Activated T-helper 2 cell treated with anti-CD3 and anti-CD28 coated beads, Interferon-gamma antibody, Interleukin-2, Interleukin-4, amounts not matched to agents 10 μg/mL and 5 μg/mL and 100 μg/mL, durations not matched to agents 14 hours and 24 hours and 36 hours (primary cell): ENCODE measurements at places on chromosomes 2 and 18. TPM values are rescaled to one million over a fixed set of nuclear protein-coding genes. Genes with fewer than 3 reads are reported as not detected.

DNA sequence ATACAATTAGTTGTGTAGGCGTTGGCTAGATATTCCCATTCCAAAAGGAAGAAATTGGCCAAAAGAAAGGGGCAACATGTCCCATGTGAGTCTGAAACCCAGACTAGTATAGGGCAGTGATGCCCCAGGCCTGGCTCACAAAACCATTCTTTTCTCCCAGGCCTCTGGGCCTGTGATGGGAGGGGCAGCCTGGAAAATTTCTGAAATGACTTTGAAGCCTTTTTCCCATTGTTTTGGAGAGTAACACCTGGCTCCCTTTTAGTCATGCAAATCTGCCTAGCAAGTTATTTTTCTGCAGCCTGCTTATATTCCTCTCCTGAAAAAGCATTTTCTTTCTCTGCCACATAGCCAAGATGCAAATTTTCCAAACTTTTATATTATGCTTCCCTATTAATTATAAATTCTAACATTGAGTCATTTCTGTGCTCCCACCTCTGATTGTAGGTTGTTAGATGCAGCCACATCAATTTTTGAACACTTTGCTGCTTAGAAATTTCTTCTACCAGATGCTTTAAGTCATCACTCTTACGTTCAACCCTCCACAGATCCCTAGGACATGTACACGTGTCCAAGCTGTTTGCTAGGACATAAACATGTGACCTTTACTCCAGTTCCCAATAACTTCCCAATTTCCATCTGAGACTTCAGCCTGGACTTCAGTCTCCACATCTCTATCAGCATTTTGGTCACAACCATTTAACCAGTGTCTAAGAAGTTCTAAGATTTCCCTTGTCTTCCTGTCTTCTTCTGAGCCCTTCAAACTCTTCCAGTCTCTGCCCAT lies 76.1 kb upstream of the MC4R start:
- H3K4me1 ChIP-seq, result no peaks in the 10 kb centered on the region
- H3K36me3 ChIP-seq, result no peaks in the 10 kb centered on the region
- no peak overlapping the region for H3K4me3 ChIP-seq
- H3K27me3 ChIP-seq, result no peaks in the 10 kb centered on the region

- H3K4me1 ChIP-seq, result no peaks in the 10 kb centered on the region
- no peaks in the 10 kb centered on the region for H3K36me3 ChIP-seq
Observed at GRCh38 chr18:63762518-63762917, 12.7 kb upstream of the SERPINB7 start.

- H3K27ac ChIP-seq, result no peak overlapping the region
- H3K27me3 ChIP-seq, result no peaks in the 10 kb centered on the region
- H3K4me1 ChIP-seq, result peaks cover 6% of the 10 kb centered on the region
- peaks cover 11% of the 10 kb centered on the region for H3K36me3 ChIP-seq
- no peak for DNase-seq
Observed at GRCh38 chr2:62713837-62714236, 8.3 kb downstream of the EHBP1 start.

AGAP1 gene
- total RNA-seq, result 1.8 and 2.2 TPM in 2 replicates

DNA sequence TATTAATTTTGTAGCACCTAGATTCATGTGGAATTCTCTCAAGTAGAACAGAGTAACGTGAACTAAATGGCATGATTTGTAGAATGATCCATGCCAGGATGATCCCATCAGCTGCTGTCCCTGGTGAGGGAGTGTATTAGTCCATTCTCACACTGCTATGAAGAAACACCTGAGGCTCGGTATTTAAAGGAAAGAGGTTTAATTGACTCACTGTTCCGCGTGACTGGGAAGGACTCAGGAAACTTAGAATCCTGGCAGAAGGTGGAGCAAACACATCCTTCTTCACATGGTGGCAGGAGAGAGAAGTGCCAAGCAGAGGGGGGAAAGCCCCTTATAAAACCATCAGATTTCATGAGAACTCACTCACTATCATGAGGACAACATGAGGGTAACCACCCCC lies 312.6 kb downstream of the PTPRM start:
- no peaks in the 10 kb centered on the region for H3K36me3 ChIP-seq
- H3K27me3 ChIP-seq, result peaks cover 2% of the 10 kb centered on the region
- H3K27ac ChIP-seq, result no peak overlapping the region
- no peak for DNase-seq
- H3K4me3 ChIP-seq, result no peak overlapping the region

TUBA3E gene
- total RNA-seq, result not detected in 2 replicates

DNA sequence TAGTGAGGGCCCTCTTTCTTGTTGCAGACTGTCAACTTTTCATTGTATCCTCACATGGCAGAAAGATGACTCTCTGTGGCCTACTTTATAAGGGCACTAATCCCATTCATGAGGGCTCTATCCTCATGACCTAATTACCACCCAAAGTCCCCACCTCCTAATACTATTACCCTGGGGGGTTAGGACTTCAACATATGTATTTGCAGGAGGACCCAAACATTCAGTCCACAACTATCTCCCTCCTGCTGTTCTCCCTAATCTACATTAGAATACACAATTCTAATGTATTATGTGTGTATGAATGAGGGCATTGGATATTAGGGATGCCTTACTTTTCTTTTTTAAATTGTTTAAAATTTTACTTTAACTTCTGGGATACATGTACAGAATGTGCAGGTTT lies 246.0 kb upstream of the TANK start:
- peaks cover 7% of the 10 kb centered on the region for H3K27me3 ChIP-seq
- no peak overlapping the region for H3K4me3 ChIP-seq
- DNase-seq, result no peak
- H3K4me1 ChIP-seq, result no peaks in the 10 kb centered on the region
- H3K36me3 ChIP-seq, result no peaks in the 10 kb centered on the region
- H3K27ac ChIP-seq, result no peak overlapping the region

DNA sequence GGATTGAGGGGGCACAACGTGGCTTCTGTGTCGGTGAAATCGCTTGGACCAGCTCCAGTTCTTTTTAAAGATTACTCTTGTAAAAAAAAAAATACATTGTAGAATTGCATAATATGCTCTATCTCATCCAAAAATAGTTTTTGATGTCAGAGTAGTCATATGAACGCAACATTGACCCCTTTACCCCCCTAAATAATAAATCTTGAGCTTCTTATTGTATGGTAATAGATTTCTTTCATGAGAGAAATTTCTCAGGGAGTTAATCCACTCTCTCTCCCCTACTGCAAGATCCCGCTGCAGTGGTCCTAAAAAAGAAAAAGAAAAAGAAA lies 50.2 kb upstream of the PAIP2B start:
- peak overlapping the region; percentile 72 for H3K4me3 ChIP-seq
- no peak overlapping the region for H3K27ac ChIP-seq
- no peak for DNase-seq
- H3K27me3 ChIP-seq, result peaks cover 74% of the 10 kb centered on the region

KIAA2012 gene
- not detected in 2 replicates for total RNA-seq

- peak overlapping the region; percentile 20 for H3K27ac ChIP-seq
- H3K27me3 ChIP-seq, result peaks cover 33% of the 10 kb centered on the region
- DNase-seq, result no peak
- no peak overlapping the region for H3K4me3 ChIP-seq
Observed at GRCh38 chr2:111037128-111037527, 83.6 kb upstream of the BCL2L11 start.

LANCL1 gene
- total RNA-seq, result 35.0 and 35.1 TPM in 2 replicates

GRCh38 chr2:37916512-37917082 lies 8.5 kb upstream of the RMDN2 start:
- no peak overlapping the region for H3K27ac ChIP-seq
- H3K27me3 ChIP-seq, result peaks cover 28% of the 10 kb centered on the region
- H3K4me1 ChIP-seq, result no peaks in the 10 kb centered on the region
- no peak for DNase-seq
- no peak overlapping the region for H3K4me3 ChIP-seq

- no peak for DNase-seq
- no peaks in the 10 kb centered on the region for H3K27me3 ChIP-seq
- H3K36me3 ChIP-seq, result no peaks in the 10 kb centered on the region
- H3K4me1 ChIP-seq, result no peaks in the 10 kb centered on the region
Observed at GRCh38 chr2:17076533-17076932, 410.9 kb upstream of the CYRIA start.

DNA sequence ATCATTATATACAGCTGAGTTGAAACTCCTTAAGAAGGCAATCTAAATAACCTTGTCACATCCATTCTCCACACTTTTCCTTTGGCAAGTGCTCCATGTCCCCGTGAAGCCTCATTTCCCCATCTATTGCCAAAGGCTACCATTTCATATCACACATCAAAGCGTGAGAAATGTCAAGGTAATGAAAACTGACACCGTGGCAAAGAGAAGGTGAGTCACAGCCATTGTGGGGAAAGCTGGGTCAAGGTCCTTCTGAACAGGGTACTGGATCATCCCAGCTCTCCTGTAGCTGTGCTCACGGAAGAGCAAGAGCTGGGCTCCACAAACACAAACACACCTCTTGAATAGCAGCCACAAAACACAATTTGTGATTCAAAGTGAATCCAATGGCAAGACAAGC lies 58.2 kb upstream of the REG3G start:
- DNase-seq, result no peak
- no peak overlapping the region for H3K27ac ChIP-seq
- no peaks in the 10 kb centered on the region for H3K27me3 ChIP-seq
- no peaks in the 10 kb centered on the region for H3K36me3 ChIP-seq
- no peak overlapping the region for H3K4me3 ChIP-seq

DNA sequence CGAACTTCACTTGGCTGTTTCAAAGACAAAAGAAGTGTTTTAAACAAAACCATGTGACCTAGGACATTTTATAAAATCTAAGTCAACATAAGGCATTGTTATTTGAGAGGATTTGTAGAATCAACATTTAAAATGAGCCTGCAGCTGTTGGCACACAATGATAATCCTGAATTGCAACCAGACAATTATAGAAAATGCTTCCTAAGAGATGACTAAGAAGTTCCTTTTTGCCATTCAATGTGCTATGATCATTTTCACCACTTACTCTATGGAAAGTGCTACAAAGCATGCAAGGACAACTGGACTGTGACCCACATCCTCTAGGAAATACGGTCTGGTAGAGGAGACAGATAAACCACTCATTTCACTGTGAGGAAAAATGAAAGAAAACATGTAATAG lies 246.4 kb downstream of the CDH20 start:
- peaks cover 29% of the 10 kb centered on the region for H3K27me3 ChIP-seq
- no peak overlapping the region for H3K27ac ChIP-seq
- DNase-seq, result no peak

GRCh38 chr2:126994340-126994777 lies 95.7 kb downstream of the TEX51 start:
- DNase-seq, result no peak
- no peaks in the 10 kb centered on the region for H3K36me3 ChIP-seq
- peaks cover 4% of the 10 kb centered on the region for H3K27me3 ChIP-seq
- no peak overlapping the region for H3K27ac ChIP-seq

LRATD1 gene
- not detected in 2 replicates for total RNA-seq

DNA sequence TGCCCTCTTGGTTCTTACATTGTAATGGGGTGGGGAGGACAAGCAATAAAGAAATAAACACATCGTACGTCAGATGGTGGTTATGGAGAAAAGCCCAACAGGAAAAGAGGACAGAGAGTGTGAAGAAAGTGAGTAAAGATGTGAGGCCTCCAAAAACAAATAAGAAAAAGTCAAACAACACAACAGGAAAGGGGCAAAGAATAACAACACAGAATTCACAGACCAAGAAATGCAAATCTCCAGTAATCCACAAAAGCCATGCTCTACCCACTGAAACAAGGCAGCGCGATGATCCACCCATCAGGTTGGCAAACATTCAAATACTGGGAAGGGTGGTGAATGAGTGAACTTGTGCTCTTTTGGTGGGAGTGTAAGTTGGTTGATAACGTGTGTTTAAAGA lies 16.7 kb upstream of the DUSP2 start:
- peaks cover 8% of the 10 kb centered on the region for H3K36me3 ChIP-seq
- no peak overlapping the region for H3K4me3 ChIP-seq
- H3K4me1 ChIP-seq, result peaks cover 68% of the 10 kb centered on the region
- no peak for DNase-seq

DNA sequence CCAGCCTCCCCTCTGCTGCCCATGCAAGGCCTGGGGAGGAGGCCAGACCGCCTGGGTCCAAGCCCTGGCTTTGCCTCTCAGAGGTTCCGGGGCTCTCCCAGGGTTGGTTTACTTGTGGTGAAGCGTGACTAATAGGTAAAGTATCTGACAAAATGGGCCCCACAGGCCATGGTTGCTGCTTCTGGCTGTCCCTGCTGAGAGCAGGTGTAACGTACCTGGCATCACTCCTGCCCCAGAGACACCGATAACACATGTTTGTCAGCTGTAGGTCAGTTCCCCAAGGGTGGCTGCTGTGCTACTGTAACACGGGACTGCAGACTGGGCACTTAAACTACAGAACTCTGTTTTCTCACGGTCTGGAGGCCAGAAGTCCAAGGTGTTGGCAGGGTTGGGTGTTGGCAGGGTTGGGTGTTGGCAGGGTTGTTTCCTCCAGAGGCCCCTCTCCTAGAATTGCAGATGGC lies 34.1 kb downstream of the ODC1 start:
- DNase-seq, result no peak
- H3K36me3 ChIP-seq, result peaks cover 15% of the 10 kb centered on the region
- H3K27me3 ChIP-seq, result no peaks in the 10 kb centered on the region
- no peak overlapping the region for H3K4me3 ChIP-seq
- peaks cover 27% of the 10 kb centered on the region for H3K4me1 ChIP-seq

DNA sequence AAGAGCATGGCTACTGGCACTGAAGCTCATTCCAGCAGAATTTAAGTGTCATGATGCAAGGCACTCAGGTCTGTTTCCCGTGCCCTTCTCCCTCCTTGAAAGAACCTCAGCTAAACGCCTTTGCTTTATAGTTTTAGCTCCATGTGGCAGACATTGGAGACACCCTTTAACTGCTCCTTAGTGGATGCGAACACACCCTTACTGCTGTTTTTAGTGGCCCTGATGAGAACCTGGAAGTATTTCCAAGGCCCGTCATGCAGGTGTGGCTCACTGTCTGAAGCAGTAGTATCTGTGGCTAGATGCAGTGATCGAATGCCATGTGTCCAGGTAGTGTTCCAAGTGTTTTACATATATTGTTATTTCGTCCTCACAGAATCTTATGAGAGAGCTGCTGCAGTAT lies 28.3 kb downstream of the KIF5C start:
- no peak for DNase-seq
- no peaks in the 10 kb centered on the region for H3K27me3 ChIP-seq
- H3K4me3 ChIP-seq, result no peak overlapping the region
- H3K27ac ChIP-seq, result no peak overlapping the region
- no peaks in the 10 kb centered on the region for H3K4me1 ChIP-seq

DNA sequence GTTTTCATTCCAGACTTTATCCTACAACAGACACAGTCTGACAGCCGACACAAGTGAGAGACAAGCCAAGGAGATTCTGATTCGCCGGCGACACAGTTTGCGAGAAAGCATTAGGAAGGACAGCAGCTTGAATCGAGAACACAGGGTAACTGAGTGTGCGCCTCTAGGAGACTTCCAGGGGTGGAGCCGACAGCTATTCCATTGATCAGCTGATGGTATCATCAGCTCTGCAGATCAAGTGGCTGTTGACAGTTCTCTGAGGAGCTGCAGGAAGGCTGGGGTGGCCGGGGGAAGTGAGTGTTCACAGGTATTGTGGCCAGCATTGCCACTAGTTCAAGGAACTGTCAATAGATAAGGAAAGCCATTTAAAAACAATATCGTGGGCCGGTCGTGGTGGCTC lies 57.3 kb upstream of the TMEM182 start:
- no peaks in the 10 kb centered on the region for H3K36me3 ChIP-seq
- H3K27me3 ChIP-seq, result peaks cover 6% of the 10 kb centered on the region
- no peak overlapping the region for H3K4me3 ChIP-seq

- H3K36me3 ChIP-seq, result no peaks in the 10 kb centered on the region
- no peak overlapping the region for H3K27ac ChIP-seq
- H3K4me3 ChIP-seq, result no peak overlapping the region
- H3K4me1 ChIP-seq, result no peaks in the 10 kb centered on the region
- no peaks in the 10 kb centered on the region for H3K27me3 ChIP-seq
Observed at GRCh38 chr2:1969701-1970015, 225.3 kb upstream of the PXDN start.

- no peaks in the 10 kb centered on the region for H3K27me3 ChIP-seq
- no peak overlapping the region for H3K4me3 ChIP-seq
- H3K36me3 ChIP-seq, result no peaks in the 10 kb centered on the region
- DNase-seq, result no peak
- H3K4me1 ChIP-seq, result no peaks in the 10 kb centered on the region
Observed at GRCh38 chr2:221767106-221768012, 195.3 kb upstream of the EPHA4 start.

TMEM169 gene
- 1.3 and 1.6 TPM in 2 replicates for total RNA-seq
